IPS-NIHi11 (cell line): ENCODE measurements at places on chromosomes 7 and 10.

DNA sequence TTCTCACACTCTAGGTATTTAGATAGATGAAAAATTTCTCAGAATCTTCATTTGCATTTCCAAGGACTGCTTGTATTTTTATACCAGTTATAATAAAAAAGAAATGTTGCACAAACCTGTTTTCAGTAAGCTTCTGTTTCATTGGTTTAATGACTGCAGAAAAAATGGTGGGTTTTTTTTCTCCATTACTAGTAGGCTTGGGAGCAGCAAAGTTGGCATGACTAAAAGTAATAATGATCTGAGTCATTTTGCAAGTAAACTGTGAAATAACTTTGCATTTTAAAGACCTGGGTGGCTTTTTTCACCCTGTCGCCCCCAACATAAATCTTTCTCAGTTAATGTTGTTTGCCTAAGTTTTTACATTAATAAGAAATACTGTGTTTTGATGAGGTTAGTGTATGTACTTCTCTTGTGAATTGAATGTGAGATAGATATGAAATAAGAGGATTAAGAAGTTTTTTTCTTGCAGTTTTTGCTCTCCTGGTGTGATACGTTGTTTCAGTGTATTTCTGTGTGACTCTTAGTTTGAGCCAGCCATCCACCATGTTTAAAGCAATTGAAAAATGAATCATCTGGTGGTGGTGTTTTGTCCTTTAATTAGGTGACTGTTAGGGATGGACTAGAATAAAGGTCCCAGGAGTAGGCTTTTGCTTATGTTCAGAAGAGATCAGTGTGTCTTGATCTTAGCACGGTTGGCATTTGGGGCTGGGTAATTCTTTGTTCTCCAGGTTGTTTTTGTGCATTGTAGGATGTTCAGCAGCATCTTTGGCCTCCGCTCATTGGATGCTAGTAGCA is 1.8 kb downstream of the GNAI1 start:
- DNase-seq: no peak

DNA sequence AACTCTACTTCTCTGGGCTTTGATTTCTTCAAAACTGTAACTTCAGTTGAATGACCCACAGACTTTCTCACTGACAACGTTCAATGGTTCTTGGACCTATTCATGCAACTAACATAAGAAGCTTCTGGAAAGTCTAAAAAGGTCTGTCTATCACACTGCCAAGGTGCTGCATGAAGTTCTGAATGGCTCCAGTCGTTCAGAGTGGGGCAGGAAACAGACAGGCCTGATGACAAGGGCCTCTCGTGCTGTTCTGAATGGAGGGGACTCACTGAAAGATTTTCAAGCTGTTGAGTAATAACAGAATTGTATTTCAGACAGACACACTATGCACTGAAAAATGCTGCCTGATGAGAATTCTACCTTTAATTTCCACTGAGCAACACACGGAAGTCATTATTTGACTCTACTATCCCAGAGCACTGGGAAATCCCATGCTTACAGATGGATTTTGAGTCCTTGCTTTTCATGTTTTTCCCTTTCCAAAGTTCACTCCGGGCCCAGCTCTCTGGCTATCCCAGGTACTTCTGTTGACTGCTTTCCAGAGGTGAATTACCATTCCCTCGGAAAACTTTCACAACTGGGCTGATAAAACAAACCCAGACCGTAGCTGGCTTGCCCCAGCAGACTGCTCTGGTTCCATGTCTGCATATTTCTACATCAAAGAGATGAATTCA is 204.9 kb upstream of the FRMD4A start:
- no peak for DNase-seq

DNA sequence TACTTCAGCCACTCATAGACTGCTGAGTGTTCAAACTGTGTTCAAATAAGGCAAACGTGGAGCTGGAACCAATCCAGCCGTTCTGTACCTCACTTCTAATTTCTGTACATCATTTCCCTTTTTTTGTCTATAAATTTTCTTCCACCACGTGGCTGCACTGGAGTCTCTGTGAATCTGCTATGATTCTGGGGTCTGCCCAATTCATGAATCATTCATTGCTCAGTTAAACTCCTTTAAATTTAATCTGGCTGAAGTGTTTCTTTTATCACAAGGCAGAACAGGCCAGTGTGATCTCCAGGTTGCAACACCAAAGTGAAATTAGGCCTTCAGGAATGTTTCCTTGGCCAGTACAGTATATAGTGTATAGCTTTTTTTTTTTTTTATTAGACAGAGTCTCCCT is 53.5 kb downstream of the DNAJC12 start:
- no peak for DNase-seq

GRCh38 chr7:97015279-97015678 is 9.4 kb downstream of the DLX5 start:
- no peak for DNase-seq

GRCh38 chr10:48416584-48417232 is 110.2 kb downstream of the MAPK8 start:
- no peak for DNase-seq

- no peak for DNase-seq
Observed at GRCh38 chr7:136359333-136359903, 382.3 kb upstream of the MTPN start.

- peak; percentile 83 for DNase-seq
Observed at GRCh38 chr7:47266131-47266706, 315.7 kb downstream of the TNS3 start.

- no peak for DNase-seq
Observed at GRCh38 chr10:30456266-30456665, 22.3 kb downstream of the MAP3K8 start.

DNA sequence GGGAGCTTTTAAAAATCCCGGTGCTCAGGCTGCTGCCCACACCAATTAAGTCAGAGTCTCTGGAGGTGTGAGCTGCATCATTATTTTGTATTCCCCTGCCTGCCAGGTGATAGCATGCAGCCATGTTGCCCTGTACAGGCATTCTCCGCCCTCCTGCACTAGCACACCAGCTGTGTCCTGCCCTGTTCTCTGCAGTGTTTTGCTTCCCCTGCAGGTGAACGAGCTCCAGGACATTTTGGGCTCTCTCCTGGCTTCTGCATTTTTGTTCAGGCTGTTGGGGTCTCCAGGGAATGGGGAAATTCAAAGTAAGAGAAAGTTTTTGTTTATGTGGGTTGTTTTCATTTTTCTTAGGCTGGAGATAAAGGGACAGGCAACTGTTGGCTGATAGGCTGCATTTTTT is 271.0 kb upstream of the COBL start:
- DNase-seq: peak; percentile 30

DNA sequence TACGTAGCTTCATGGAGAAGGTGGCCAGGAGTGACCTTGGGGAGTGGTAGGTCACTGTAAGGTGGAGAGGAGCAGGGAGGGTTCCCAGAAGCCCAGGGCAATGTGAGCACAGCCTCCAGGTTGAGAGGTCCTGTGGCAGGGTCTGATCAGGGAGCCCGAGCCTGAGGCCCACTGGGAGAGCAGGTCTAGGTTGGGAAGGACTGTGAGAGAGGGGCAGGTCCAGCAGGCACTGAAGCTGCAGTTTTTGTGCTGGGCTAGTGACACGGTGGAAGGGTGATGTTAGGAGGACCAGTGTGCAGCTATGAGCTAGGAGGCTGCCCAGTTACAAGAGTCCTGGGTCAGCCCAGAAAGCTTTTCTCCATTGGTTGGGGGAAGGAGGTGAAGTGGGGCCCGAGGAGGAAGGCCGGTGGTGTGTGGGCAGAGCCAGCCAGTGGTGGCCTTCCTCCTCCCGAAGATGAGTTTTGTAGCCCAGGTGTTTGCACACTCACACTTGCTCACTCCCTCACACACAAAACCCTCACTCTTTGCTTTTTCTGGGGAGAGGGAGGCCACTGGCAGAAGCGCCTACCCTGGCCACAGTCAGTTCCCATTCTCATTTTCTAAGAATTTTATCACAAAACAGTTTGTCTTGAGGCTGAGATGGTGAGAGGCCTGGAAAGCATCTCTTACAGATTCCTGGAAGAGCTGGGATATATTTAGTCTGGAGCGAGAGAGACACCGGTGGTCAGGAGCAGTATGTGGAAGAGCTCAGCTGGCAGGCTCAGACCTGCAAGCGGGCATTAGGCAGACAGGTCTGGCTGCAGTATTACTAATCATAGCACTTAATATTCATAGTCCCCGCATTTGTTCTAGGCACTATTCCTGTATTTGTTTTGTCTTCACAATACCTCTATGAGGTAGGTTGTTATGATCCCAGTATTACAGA is 57.1 kb downstream of the ZNF467 start:
- no peak for DNase-seq

DNA sequence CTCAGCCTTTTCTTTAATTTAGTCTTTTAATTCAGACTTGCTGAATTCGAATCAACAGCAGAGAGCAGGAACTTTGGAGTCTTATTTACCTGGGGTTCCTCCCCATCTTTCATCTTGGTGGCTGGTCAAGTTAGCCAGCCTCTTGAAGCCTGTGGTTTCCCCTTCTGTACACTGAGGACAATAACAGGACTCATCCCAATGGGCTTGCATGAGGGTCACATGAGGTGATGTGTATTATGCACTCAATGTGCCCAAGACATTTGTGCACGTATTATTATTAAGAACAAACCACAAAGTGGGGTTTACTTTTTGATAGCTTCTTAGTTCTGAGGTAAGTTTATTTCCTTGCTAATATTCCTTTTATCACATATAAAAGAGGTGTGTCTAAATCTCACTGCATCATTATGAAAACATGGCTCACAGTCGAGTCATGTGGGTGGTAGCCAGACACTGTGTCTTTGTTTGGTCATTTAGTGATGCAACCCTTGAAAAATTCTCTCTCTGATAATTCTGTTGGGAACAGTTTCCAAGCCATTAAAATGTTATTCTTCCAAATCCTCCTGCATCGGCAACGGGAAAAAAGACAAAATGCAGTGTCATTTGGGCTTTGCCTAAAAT is 86.5 kb upstream of the GRB10 start:
- no peak for DNase-seq

- peak; percentile 57 for DNase-seq
Observed at GRCh38 chr10:79239924-79240581, 107.2 kb upstream of the PPIF start.

- DNase-seq: no peak
Observed at GRCh38 chr10:1424648-1425047, 312.7 kb downstream of the ADARB2 start.

- DNase-seq: peak; percentile 93
Observed at GRCh38 chr7:146115851-146116520, 615 bp upstream of the CNTNAP2 start.

- no peak for DNase-seq
Observed at GRCh38 chr7:137935884-137936508, 65.9 kb downstream of the CREB3L2 start.

DNA sequence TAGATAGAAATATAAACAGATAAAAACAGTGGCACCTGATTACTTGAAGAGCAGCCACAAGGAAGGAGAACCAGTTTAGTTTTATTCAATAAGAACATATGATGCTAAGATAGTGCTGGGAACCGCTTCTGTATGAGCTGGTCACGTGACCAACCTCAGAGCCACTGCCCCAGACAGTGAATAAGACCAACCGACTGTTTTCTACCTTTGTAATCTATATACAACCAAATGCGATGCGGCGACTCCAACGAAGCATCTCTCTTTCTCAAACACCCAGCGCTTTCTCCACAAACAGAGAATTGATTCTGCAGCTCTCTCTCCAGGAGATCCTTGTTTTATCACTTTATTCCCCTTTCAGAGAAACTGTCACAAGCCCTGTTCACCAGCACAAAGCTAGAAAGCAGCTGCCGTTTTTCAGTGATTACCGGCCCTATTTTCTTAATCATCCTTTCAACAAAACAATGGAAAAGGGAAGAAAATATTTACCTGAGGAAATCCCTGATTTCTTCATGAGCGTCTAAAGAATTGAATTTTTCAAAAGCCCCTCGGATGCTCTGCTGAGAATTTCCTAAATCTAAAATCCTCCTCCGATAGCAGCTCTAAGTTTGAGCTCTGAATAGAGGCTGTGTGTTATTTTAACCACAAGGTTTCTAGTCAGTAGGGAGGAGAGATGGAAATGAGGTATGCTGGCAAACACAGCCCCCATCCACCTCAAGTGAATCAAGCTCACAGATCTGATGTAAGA is 55.7 kb upstream of the JCAD start:
- no peak for DNase-seq

- DNase-seq: no peak
Observed at GRCh38 chr10:120988751-120989150, 137.6 kb downstream of the WDR11 start.

- DNase-seq: no peak
Observed at GRCh38 chr10:25078658-25079431, 62.4 kb downstream of the THNSL1 start.

- no peak for DNase-seq
Observed at GRCh38 chr7:36016648-36017047, 136.4 kb upstream of the EEPD1 start.

DNA sequence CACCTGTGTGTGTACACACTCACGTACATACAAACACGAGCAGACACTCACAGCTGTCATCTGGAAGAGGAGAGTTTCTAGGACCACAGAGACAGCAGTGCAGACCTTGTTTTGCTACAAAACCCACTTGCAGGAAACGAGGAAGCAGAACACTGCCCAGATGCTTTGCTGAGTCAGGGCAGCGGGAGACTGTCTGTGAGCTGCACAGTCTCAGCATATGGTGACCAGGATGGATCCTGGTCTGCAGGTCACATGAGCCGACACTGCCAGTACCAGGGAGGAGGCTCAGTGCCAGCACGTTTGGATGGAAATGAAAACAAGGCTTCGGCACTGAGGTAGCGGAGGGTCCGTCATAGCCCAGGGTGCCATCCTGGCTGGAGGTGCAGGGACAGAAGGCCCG is 117.6 kb upstream of the DPP6 start:
- no peak for DNase-seq

GRCh38 chr10:104199567-104199966 is 32.6 kb downstream of the CFAP43 start:
- DNase-seq: no peak

DNA sequence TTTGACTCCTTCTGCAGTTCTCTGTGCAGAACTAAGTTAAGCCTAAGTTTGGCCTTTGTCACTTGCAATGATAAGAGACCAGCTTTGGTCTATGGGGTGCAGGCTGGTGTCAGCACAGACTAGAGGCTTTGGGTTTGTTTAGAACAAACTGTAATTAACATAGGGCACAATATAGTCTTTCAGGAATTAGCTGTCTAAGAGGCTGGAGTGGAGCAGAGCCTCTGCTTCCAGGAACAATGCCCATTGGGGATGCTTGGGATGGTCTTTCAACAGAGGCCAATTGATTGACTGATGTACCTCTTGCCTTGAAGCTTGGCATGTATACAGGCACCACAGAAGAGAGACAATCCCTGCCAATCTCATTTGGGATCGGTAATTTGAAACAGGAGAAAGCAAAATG is 4.7 kb downstream of the SUFU start:
- no peak for DNase-seq

DNA sequence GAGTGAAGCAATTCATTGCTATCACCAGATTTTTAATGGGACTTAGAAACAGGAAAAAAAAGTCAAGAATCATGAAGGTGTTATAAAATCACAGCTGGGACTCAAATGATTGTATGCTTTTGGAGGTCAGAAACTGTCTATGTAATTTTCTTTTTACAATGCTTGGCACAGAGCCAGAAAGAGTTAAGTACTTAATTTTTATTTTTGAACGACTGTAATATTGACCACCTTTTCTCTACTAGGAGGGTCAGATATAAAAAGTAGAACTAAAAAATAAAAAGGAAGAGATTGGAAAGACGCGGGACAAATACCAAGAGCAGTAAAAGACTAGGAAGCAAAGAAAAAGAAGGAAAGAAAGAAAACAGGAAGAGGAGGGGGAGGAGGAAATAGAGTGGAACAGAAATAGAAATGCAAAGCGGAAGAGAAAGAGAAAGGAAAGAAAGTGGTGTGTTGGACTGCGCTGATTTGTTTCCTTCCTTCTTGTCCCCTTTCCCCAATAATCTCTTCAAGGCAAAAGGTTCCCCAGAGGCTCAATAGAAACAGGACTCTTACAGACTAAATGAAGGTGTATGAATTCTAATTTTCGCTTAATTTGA is 23.2 kb upstream of the C1GALT1 start:
- no peak for DNase-seq

GRCh38 chr7:26891400-26892350 is 27.3 kb upstream of the SKAP2 start:
- no peak for DNase-seq
